ENCODE measurements at places on chromosomes 16 and 17.

DNA sequence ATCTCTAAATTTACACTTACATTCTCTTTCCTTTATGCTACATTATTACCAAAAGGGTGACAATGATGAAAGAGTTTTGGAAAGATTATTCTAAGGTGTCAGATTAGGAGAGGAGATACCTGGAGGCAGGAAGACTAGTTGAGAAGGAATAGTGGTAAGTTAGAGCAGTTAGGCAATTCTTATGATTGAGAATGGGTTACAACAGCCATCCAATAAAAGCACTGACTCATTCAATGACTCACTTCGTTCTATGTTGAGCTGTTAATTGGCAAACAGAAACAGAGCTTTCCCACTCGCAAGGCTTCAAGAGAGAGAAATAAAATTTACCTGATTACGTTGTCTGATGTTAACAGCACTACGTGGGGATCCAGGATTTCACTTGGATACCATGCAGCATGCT, 5.8 kb downstream of the NUP88 start:
- DNase-seq, result no peak

DNA sequence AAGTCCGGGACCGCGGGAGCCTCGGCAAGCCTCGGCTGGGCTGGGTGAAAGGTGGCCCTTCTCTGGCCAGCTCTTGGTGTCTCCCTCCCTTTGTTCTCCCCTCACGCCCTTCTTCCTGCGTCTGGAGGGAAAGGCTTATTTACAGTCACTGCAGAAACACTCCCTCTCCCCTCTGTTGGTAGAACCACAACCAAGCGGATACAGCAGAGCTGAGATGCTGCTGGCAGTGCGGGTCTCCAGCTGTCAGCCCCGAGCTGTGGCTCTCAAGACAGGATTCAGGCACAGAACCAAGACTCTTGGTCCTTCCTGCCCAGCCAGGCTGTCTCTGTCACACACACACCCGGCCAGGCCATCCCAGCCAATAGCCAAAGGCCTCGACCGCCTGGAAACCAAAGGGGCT, 133.3 kb downstream of the ENGASE start:
- no peak for DNase-seq

GRCh38 chr16:69848637-69849545, 86.8 kb downstream of the WWP2 start:
- no peak for DNase-seq

- no peak for DNase-seq
Observed at GRCh38 chr17:68783861-68784260, 171.3 kb downstream of the ABCA8 start.

GRCh38 chr17:79221597-79221996, 147.0 kb downstream of the ENGASE start:
- DNase-seq, result no peak

DNA sequence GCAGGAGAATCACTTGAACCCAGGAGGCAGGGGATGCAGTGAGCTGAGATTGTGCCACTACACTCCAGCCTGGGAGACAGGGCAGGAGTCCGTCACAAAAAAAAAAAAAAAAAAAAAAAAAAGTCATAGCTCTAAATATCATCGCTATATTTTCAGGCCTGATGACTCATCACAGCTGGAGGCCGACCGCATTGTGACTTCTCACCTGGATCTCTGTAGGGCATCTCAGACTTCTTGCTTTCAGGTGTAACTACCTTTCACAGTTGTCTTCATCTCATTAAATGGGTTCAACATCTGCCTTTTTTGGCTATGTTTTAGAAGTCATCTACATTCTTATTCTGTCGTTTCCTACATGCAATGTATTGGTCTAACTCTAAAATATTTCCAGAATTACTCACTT, 353.1 kb upstream of the MON1B start:
- no peak for DNase-seq

DNA sequence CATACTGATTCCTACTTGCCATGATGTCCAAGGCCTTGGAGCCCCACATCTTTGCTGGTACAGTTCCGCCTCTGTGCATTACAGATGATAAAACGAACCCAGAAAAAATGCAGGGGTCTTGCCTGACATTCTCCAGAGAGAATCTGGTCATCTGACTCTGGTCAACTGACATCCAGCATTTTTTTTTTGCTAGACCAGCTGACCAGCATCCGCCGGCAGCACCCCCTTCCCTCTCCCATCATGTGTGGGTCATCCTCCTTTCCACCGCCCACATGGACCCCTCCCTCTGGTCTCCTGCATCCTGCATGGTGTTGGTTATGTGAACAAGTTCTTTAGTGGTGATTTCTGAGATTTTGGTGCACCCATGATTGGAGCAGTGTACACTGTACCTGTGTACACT, 47.1 kb downstream of the CDH1 start:
- DNase-seq, result no peak

- no peak for DNase-seq
Observed at GRCh38 chr17:27318228-27318627, 24.3 kb downstream of the WSB1 start.

GRCh38 chr17:60305141-60305540, 86.8 kb downstream of the USP32 start:
- DNase-seq, result no peak

DNA sequence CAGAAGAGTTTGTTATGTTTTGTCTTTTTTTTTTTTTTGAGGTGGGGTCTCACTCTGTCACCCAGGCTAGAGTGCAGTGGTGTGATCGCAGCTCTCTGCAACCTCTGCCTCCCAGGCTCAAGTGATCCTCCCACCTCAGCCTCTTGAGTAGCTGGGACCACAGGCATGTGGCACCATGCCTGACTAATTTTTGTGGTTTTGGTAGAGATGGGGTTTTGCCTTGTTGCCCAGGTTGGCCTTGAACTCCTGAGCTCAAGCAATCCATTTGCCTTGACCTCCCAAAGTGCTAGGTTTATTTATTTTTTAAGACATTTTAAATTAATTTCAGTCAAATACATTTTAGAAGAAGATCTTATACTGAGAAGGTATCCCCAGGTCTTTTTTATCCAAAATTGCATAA, 366.7 kb downstream of the KCNJ2 start:
- no peak for DNase-seq

DNA sequence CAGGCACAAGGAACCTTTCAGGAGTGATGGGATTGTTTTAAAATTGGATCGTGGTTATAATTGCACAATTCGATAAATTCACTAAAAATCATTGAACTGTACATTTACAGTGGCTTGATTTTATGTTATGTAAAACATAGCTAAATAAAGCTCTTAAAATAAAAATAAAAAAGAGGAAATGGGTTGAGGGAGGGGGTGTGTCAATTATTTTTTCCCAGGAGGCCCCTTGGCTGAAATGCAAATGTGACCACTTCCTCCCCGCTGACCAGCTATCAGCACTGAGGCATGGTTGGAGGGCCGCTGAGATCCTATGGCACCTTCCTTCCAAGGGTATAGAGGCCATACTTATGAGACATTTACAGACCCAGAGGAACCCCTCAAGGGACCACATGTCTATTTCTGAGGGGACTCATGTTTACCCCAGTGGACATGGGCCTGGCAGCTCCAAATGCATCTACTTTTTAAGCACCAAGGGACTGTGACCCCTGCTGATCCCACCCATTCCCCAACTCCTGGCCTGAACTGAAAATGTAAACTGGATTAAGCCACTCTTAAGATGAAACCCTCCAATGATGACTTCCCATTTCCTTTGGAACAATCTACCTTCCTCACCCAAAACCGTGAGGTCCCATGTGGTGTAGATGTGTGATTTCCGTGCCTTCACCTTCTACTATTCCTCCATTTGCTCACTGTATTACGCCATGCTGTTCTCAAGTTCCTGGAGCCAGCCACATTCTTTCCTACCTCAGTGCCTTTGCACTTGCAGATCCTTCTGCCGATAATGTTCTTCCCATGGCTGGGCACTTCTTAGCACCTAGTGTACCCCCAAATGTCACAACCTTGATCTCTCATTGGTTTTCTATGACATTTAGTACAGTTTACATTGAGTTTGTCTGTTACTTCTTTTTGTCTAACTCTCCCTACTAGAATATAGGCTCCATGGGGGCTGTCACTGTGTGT, 2.8 kb upstream of the IL21R start:
- DNase-seq, result no peak

DNA sequence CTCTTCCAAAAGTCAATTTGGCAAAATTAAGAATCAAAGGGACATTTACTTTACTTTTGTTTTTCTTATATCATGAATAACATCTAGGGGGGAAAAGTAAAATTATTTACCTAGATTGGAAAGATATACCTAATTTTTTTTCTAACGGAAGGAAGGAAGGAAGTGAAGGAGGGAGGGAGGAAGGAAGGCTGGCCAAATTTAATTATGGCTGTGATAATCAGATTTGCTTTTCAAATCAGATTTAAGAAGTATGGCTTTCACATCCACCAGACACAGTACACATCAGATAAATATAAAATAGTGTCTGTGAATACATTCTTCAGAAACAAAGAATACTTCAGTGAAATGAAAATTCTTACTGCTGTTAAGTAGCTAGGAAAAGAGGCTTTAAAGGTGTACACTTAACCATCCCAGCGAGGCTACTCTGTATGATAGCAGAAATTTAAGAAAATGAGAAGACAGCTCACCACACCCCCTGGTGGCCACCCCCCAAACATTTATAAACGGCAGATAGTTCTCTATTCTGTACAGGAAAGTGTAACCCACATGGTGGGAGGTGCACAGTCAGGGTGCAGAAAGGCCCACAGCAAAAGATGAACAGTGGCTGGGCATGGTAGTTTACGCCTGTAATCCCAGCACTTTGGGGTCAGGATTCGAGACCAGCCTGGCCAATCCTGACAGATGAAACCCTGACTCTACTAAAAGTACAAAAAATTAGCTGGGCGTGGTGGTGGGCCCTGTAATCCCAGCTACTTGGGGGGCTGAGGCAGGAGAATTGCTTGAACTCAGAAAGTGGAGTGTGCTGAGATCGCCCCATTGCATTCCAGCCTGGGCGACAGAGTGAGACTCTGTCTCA, 150.8 kb downstream of the SSH2 start:
- peak; percentile 10 for DNase-seq

DNA sequence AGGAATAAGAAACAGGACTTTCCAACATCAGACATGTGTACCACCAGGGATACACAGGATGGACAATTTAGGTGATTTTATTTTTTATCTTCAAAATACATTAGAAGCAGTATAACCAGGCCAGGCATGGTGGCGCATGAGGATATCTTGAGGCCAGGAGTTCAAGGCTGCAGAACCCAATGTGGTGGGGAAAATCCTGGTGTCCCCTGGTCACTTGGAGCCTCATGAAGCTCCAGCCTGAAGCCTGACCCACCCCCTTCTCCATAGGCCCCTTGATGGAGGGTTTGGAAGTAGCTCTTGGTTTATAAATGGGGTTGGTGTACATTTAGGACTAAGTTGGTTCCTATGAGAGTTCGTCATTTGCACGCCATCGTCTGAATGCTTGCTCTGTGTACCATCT, 88.6 kb downstream of the MYH11 start:
- no peak for DNase-seq

- no peak for DNase-seq
Observed at GRCh38 chr17:4901108-4901647, 1.7 kb downstream of the CHRNE start.

DNA sequence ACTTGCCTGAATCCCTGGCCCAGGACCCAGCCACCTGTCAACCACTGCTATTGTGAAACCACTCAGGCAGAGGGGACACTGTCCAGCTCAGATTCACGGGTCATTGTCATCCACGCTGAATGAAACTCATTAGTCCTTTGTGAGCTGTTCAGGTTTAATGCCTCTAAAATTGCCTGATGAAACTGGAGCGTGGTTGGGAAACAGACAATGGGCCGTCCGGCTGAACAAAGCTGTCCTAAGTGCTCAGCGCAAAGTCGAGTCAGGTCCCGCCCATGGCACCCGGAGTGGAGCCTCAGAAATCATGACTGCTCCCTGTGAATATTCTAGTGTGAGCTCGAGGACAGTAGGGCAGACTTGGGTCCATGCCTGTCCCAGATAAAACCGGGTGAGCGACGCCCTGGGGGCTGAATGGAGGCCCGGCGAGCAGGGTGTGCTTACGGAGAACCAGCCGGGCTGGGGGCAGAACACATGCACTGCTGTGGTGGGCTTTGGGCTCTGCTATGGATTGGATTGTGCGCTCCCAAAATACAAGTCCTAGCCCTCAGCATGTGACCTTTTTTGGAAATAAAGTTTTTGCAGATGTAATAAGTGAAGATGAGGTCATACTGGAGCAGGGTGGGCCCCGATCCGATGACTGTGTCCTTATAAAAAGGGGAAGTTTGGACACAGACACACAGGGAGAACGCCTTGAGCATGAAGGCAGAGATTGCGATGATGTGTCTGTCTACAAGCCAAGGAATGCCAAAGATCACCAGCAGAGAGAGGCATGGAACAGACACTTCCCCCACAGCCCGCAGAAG, 12.9 kb upstream of the CMIP start:
- no peak for DNase-seq

DNA sequence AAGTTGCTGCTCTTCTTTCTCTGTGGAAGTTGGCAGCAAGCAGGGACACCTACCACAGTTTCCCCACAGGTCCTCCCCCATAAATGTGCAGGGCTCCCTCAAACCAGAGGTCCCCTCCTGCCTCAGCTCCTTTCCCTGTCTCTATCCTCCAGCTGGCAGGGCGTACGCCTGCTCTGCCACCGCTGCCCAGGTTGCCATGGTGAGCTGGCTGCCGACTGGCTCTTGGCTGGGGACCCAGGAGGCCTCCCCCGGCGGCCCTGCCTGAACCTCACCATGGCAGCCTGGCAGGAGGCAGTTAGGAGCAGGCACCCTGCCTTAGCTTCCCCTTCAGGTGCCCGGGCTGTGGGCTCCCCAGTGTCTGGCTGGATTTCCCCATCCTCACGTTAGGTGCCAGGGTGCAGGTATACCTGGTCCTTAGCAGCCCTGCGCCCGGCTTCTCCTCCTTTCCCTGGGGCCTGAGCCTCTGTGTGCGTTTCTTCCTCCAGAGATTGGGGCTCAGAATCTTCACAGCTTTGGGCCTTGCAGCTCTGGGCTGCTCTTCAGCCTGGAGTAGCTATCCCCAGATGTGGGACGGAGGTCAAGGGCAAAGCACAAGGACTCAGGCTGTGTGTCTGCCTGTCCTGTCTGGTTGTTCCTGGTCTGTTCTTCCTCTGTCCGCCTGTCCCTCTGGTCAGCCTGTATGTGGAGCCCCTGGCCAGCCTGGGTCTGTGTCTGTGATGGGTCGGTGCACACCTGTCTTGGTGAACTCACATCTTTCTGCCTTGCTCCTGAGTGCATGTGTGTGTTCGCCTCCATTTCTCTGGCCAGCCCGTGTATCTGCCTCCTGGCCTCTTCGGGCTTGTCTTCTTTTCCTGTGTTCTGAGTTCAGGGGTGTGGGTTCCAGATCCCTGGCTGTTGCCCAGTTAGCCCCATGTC, 15.7 kb downstream of the GJD3 start:
- DNase-seq, result no peak

GRCh38 chr17:78725448-78726021, 56.5 kb downstream of the CYTH1 start:
- DNase-seq, result no peak
